NCI-H187 treated with DMSO at 0.1 percent for 48 hours (cell line): ENCODE measurements at places on chromosomes 5 and 9.

GRCh38 chr9:127975376-127976315 lies 5.1 kb downstream of the EEIG1 start:
- no peak for DNase-seq

DNA sequence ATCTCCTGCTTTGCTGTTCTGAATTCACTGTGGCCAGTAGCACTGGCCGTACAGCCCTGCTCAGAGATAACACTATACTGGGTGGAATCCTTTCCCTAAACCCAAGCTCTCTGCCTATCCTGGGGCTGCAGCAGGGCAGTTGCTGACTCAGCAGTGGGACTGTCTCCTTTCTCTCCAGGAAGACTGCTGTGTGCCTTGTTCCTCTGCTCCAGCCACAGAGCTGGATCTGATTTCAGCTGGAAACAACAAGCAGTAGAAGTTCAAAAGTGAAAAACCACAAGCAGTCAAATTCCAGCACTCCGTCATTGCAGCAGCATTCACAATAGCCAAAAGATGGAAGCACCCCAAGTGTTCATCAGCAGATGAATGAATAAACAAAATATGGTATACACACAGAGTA lies 105.0 kb downstream of the FBXL7 start:
- no peak for DNase-seq

DNA sequence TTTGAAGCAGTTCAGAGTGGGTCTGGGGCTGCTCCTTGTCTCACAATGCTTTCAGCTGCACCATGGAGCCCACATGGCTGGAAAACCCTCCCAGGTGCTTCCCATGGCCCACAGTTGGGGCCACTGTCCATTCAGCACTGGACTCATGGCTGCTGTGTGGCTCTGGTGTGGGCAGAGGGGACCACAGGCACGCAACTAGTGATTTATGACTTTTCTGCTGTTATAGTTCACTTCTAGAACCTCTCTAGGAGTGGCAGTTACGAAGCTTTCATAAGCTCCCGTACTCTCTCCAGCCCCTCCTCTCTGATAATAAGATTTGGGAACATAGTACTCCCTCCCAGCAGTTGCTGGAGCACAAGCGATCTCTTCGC lies 29.0 kb downstream of the GLRA1 start:
- no peak for DNase-seq

DNA sequence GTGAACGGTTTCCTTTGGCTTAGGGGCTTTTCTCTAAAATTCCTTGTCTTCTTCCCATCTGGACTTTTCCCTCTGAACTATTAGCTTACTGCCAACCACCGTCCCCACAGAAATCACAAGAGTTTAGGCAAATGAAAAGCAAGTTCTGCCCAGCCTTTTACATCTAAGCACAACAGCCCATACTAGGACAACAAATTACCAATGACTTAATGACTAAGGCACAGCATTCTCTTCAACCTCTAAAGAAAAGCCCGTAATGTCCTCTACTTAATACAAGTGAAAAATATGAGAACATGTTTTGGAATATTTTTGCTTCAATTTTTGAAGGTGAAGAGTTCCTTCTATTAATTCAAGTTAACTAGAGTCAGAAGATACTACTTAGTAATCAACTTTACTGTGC lies 1.2 kb downstream of the ZBTB5 start:
- DNase-seq: no peak

DNA sequence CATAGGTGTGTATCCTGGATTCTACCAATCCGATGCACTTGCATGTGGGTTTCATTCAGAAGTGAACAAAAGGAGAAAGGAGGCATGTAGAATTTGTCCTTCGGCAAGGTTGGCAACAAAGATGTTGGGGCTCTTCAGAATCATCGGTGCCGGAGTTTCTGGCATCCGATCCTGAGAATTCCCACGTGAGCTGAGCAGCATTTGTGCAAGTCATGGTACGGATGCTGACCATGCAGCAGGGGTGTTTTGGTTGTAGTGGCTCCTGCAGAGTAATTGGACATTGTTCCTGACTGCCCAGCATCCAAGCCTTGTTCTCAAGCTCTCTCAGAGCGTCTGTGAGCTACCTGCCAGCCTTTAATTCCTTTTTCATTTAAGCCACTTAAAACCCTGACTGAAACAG lies 19.0 kb upstream of the POC5 start:
- no peak for DNase-seq

DNA sequence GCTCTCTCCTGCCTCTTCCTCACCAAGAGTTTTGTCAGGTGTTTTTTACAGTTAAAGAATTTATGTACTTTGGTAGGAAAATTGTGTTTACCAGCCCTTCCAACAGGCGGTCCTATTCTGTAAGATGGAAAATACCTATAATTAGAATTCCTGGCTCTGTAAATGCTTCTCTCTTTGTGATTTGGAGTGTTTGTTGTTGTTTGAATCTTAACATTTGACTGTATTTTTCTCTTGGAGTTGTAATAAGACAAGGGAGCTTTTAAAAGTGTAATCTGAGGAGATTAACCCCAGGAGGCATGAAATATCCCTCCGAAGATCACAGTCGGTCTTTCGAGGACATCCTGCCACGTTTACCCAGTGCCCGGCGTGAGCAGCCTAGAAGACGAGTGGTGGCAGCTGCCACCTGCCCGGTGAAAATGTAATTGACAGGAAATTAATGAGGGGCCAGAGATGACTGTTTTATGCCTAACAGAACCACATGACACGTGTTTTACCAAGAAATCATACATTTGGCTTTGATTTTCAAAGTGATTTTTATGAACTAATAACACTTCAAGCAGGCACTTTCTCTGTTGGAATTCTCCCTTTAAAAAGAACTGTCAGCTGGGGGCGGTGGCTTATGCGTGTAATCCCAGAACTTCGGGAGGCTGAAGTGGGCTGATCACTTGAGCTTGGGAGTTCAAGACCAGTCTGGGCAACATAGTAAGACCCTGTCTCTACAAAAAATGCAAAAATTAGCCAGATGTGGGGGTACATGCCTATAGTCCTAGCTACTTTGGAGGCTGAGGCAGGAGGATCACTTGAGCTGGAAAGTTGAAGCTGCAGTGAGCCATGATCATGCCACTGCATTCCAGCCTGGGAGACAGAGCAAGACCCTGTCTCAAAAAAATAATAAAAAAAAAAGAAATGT lies 20.0 kb downstream of the ANKRD33B start:
- DNase-seq: no peak

GRCh38 chr5:34900652-34901051 lies 14.7 kb downstream of the RAD1 start:
- DNase-seq: peak; percentile 37

- no peak for DNase-seq
These were observed 109.1 kb downstream of the ZCCHC7 start for GRCh38 chr9:37229455-37229854.

GRCh38 chr9:69215774-69216485 lies 41.9 kb downstream of the TJP2 start:
- no peak for DNase-seq

- DNase-seq: no peak
These were observed 168.0 kb upstream of the NFIL3 start for GRCh38 chr9:91591627-91592026.

DNA sequence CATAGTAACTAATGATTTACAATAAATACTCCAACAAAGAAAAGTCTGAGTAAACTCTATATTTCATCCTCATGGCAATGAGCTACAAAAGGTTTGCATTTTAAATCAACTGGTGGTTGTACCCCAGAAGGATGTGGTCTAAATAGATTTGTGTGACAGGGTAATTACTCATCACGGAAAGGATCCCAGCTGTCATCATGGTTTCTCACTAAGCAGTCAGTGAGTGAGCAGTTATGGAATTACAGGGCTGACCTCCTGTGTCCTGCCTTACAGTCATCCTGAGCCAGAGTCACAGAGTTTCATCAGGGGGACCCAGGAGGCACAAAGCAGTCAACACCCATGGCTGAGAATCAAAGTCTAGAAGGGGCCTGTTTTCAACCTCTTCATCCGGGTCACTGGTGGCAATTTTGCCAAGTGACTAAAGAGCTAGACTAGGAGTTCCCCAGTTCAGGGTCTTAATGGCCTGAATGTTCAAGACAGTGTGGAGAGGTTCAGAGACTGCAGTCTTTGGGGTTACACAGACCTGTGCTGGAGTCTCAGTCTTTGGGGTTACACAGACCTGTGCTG lies 210.7 kb upstream of the SLC24A2 start:
- no peak for DNase-seq

DNA sequence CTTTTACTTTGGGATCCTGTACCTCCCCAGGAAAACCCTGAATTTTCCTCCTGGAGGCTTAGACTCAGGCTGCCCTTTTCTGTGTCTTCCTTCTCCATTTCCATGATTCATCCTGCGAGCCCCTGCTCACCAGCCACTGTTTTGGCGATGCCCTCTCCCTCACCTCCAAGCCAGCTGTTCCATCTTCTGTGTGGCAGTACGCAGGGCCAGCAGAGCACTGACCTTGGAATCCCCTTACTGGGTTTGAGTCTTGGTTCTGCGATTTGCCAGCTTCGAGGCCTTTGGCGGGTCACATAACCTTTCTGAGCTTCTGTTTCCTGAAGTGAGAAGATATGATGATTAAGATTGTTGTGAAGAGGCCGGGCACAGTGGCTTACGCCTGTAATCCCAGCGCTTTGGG lies 7.2 kb downstream of the PPARGC1B start:
- DNase-seq: no peak

GRCh38 chr9:127463911-127464310 lies 12.6 kb downstream of the LRSAM1 start:
- DNase-seq: no peak

GRCh38 chr5:127556609-127557334 lies 39.3 kb downstream of the PRRC1 start:
- no peak for DNase-seq

DNA sequence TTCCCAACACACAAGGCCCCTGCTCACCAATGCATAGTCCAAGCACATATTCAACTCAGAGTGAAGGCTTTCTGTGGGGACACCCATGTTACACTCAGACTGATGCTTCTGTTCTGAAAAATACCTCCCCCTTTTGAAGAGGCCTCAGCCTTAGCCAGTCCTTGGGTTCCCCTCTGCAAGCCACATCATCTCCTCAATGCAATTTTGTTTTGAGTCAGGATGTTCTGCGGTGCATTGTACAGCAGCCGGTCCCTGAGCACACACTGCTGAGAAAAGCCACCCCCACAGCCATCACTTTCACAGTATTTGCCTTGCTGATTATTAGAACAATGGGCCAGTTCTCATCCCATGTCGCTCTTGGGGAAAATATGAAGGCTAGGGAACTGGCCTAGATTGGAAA lies 241.2 kb downstream of the FAM114A2 start:
- no peak for DNase-seq

GRCh38 chr5:135643881-135644766 lies 65.3 kb upstream of the CXCL14 start:
- no peak for DNase-seq

GRCh38 chr9:110161940-110162339 lies 46.0 kb downstream of the C9orf152 start:
- no peak for DNase-seq

- DNase-seq: no peak
These were observed 88.7 kb downstream of the ANKRD33B start for GRCh38 chr5:10652606-10653005.

- no peak for DNase-seq
These were observed 6.4 kb downstream of the TPM2 start for GRCh38 chr9:35683323-35683722.

GRCh38 chr5:149677731-149678130 lies 52.4 kb upstream of the PPARGC1B start:
- DNase-seq: no peak

DNA sequence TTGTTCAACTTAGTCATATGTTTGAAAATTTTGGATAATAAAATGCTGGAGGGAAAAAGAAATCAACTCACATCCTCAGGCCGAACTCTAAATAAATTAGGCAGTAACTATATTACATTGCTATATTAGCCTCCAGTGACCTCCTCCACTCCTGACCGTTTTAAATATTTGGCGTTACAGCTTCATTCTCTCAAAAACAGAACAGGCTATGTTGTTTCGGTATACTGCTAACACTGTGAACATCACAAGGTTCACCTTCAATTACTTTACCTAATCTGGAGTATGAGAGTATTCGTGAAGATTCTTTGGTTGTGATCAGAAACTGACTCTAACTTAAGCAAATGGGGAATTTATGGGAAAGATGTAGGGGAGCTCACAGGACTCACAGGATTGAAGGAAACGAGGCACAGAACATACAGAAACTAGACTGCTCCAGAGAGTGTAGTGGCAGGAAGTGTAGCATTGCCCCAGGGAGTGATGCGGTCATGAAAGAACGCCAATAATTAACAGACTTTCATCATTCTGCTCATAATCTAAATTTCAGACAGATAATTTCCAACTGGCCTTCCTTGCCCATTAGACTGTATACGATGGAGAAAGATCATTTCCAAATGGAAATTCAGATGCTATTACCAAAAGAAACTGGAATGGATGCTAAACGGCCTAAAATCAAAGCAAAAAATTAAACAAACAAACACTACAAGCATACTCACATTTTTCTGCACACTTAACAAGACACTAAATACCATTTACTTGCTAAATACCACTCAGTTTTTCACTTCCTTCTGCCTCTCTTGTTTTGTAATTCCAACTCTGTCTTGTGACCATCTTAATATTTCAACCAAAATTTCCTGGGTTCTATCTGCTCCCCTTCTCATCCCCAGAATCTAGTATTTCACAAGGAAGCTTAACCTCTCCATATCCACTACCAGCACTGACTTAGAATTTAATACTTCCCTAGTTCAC lies 110.1 kb upstream of the LPAR1 start:
- DNase-seq: no peak

GRCh38 chr5:38765399-38765861 lies 80.4 kb upstream of the OSMR start:
- no peak for DNase-seq

DNA sequence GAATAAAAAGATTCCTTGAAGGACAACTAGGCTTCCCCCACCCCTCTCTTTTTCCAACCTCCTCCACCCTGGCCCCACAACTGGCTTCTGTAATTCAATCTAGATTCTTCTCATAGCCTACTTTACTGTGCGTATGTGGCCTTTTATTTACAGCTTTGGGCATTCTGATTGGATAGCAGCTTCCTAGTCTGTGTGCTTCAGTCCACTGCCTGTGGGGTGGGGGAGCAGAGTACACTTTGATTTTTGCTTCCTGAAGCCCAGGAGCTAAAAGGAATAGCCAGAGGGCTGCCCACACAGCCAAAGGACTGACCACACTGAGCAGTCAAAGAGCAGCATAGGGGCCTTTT lies 30.4 kb downstream of the RUSC2 start:
- DNase-seq: no peak

DNA sequence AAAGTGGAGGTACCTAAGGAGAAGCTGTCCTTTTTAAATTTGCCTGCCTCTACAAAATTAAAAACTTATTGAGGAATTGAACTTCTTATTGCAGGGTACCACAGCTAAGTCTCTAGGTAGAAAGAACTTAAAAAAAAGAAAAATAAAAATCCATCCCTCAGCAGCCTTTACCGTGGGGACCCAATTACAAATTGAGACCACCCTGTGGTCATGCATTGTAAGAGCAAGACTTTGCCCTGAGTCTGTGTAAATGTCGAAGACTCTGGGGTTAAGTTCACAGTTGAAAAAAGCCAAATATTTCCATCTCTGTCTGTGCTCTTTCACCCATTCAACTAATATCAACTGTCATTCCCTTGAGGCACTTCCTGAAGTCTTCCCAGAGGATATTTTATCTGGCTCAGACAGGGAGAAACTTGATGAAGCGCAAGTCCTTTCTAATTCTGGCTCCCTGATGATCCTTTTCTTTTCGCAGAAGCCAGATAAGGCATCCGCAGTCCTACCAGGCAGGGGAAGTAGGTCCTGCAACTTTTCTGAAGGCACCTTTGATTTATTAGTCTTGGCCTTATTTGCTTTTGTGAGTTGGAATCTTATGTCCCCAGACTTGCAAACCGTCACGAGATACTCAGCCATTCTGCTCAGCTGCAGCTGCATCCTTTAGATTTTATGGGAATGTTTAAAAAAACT lies 323.8 kb upstream of the WWC1 start:
- DNase-seq: no peak

GRCh38 chr9:31715250-31715649 lies 669.2 kb upstream of the ACO1 start:
- DNase-seq: no peak
